CD4-positive, alpha-beta T cell treated with Interleukin-2 at 100 ng/mL for 4 hours (primary cell): ENCODE measurements at places on chromosomes 7 and 10.

GRCh38 chr7:153835103-153835502 lies 217.1 kb upstream of the DPP6 start:
- no peak for DNase-seq

DNA sequence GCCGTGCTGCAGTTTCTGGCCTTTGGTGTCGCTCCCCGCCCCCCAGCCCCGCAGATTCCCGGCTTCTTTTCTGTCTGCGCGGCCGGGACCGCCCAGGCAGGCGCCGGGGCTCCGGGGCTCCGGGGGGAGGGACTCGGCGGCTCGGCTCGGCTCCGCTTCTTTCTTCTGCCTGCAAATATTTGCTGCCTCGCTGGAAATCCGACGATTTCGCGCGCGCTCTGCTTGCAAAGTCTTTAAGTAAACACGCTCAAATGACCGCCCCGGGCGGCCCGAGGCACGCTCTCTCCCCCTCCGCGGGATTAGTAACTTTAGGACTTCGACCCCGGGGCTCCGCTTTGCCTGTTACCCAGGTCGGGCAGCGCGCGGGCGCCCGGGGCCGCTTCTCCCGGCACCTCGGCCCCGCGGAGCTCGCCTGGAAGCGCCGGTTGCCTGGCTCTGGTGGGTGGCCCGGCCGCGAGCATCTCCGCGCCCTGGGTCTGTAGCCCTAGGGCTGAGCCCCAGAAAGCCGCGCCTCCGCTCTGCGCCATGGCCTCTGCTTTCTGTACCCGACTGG lies 3.9 kb upstream of the GATA3 start:
- DNase-seq, result no peak

GRCh38 chr10:124289851-124290795 lies 128.6 kb downstream of the OAT start:
- DNase-seq, result no peak

- no peak for DNase-seq
Observed at GRCh38 chr10:95071107-95071660, 1.9 kb upstream of the CYP2C8 start.

DNA sequence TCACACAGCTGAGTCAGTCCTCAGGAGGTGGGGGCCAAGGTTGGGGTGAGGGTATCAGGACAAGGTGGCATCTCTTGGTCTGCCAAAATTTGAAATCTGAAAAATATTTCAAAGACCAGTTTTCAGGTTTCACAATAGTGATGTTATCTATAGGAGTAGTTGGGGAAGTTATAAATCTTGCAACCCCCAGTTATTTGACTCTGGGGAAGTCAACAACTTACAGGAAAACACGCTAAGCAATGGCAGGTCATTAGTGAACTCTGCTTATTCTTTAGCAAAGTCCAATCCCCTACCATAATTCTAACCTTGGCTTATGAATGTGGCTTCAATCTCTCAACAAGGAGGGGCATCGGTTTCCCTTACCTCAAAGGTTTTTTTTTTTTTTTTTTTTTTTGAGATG lies 94.9 kb downstream of the MARCHF5 start:
- DNase-seq, result no peak

GRCh38 chr7:115707258-115708012 lies 323.1 kb downstream of the TFEC start:
- no peak for DNase-seq

DNA sequence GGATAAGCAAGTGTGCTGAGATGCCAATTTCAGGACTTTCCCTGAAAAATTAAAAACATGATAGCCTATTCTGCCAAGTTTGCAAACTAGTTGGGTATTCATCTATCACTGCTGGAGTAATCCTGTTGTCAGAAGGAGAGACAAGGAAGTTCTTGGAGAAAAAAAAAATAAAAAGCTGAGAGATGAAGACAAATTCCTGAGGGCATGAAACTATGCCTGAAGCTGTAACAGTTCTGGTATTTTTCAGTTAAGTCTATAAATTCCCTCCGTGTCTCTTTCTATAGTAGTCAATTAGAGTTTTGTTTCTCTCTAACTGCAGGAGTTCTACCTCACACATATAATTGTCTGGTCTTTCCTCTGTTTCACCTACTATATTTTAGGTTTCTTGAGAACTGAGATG lies 95.7 kb downstream of the DGKB start:
- DNase-seq, result no peak

DNA sequence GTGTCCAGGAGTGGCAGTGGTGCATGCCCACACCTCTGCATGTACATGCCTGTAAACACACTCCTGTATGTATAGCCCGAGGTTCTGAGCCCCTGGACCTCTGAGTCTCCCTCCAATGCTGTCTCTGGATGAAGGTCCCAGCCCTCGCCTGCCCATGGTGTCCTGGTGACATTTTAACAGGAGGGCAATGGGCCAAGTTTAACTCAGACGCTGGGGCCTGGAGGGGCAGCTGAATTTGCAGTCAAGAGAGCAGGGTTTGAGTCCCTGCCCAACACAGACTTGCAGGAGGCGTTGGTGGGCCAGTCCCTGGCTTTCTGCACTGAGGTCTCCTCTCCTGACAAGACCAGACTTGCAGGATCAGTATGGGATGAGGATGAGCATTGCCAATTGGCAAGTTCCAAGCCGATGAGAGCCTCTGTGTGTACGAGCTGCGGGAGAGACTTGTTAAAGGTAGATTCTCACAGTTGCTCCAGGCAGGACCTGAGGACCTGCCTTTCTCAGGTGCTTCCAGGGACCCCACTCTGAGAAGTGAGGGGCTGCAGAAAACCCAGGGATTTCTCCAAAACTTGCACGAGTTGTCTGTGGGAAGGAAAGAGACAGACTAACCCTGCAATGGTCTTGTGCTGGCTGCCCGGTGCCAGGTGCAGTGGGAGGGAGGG lies 141.9 kb downstream of the ELFN1 start:
- no peak for DNase-seq

GRCh38 chr7:33762911-33763306 lies 142.4 kb upstream of the BMPER start:
- DNase-seq, result no peak

DNA sequence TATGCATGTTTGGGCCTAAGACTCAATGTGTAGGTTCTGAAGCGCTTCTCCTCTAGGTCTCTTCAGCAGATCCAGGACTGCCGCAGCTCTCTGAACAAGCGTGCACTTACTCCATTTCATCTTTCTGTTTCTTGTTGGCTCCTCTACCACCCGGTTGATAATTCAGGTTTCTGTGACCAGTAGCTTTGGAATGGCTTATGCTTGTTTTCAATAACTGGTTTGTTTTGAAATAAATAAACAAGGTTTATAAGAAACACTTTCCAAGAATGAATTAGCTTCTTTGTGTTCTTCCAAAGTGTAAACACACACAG lies 1.5 kb downstream of the MDFIC start:
- no peak for DNase-seq

GRCh38 chr10:71959526-71959925 lies 4.7 kb upstream of the CHST3 start:
- no peak for DNase-seq

- DNase-seq, result no peak
Observed at GRCh38 chr10:57799625-57800024, 468.1 kb downstream of the IPMK start.
